ENCODE measurements at places on chromosomes 6 and 20.

- no peak for DNase-seq
These were observed 840.0 kb downstream of the FRK start for GRCh38 chr6:115220551-115221159.

DNA sequence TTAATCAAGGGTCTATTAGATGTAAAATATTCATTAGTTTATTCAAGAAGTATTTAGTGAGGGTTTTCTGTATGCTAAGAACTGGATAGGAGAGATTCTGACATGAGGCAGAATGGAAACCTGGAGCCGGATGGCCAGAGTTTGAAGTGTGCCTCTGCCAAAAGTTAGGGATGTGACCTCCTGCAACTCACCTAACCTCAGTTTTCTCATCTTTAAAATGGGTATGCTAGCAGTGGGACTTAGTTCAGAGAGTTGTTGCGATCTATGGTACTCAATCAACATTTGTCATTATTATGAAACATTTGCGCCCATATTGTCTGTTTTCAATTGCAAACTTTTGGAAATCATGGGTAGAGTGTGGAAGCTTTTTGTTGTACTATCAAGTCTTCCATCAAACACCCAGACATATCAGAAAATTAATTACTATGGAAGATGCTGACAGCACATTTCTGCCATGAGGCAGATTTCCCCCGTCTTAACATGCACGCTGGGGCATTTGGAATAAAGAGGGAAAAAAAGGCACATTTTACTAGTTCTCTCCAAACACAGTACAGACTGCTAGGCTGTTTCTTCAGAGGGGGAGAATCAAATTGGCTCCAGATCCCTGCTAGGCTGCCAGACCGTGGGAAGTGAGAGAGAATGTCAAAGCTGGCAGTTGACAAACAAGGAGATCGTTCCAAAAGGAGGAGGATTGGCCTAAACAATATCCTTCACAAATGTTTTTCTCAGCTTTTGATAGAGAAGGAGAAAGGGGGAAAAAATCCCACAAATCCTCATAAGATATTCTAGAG lies 205.3 kb upstream of the TSHZ2 start:
- no peak for DNase-seq

DNA sequence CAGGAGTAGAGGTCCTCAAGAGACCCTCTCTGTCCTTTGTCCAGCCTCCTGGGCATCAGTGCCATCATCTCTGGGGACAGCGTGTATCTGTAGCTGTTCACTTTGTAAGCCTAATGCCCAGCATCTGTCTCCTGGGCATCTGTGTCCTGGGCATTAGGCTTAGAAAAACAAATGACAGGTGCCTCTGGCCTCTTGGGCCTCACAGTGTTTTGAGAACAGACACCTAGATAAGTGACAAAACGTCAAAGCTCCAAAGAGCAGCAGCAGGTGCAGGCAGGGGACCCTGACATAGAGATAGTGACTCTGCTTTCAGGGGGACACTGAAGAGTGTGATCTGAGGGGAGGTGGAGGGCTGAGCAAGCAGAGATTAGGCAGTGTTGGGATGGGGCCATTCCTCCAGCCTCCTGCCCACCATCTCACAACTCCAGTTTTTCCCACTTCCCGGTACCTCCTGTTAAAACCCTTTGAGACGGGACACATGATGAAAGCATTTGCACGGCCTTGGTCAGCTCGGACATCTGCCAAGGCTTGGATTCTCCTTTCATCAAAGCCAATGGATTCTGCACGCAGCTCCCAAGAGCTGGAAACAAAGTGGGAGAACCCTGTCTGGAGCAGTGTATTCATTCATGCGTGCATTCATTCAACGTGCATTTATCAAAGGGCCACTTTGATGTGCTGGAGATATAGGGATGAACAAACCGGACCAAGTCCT lies 55.5 kb upstream of the CD93 start:
- DNase-seq, result no peak

GRCh38 chr20:38725931-38726803 lies 1.9 kb downstream of the SLC32A1 start:
- peak; percentile 41 for DNase-seq

GRCh38 chr6:87436435-87436834 lies 28.7 kb downstream of the CFAP206 start:
- peak; percentile 76 for DNase-seq

GRCh38 chr6:149277621-149278020 lies 39.9 kb upstream of the TAB2 start:
- DNase-seq, result no peak

GRCh38 chr6:26217714-26218075 lies 130.5 kb downstream of the HFE start:
- peak; percentile 41 for DNase-seq

GRCh38 chr6:138689849-138690248 lies 83.7 kb upstream of the CCDC28A start:
- DNase-seq, result no peak

DNA sequence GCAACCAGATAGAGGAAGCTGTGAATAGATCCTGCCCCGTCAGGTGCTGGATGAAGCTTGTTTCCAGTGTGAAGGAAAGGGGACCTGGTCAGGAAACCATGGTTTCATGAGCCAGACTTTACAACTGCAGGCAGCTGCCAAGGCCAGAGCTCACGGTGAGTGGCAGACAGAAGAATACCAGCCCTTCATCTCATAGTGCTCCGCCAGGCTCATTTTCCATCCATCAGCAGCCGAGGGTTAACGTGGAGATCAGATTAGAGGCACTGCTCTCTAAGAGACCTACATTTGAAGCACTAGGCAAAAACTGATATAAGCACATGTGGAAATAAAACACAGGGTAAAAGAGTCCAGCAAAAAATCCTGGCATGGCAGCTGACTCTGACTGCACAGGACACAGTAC lies 172.4 kb downstream of the CD24 start:
- no peak for DNase-seq

GRCh38 chr20:48541581-48542071 lies 286.2 kb downstream of the PREX1 start:
- no peak for DNase-seq

- DNase-seq, result no peak
These were observed 477.7 kb downstream of the BTBD3 start for GRCh38 chr20:12395353-12395752.

- peak; percentile 82 for DNase-seq
These were observed 17.5 kb downstream of the PTK7 start for GRCh38 chr6:43093436-43094289.

GRCh38 chr6:43840490-43841218 lies 70.6 kb downstream of the VEGFA start:
- no peak for DNase-seq

DNA sequence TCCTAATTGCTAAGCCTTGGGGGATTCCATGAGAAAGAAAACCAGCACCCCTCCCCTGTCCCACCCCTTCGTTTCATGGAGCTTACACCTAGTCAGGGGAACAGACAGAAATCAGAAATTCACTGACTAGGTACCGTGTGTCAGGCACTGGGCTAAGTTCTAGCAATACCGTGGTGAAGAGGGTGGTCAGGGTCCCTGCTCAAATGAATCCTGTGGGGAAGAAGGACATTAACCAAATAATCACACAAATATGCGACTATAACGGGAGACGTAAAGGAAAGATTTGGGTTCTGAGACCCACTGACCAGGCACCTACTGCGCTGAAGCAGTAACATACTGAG lies 65.1 kb upstream of the TOP1 start:
- DNase-seq, result no peak

GRCh38 chr6:159416891-159417560 lies 247.8 kb downstream of the FNDC1 start:
- no peak for DNase-seq

DNA sequence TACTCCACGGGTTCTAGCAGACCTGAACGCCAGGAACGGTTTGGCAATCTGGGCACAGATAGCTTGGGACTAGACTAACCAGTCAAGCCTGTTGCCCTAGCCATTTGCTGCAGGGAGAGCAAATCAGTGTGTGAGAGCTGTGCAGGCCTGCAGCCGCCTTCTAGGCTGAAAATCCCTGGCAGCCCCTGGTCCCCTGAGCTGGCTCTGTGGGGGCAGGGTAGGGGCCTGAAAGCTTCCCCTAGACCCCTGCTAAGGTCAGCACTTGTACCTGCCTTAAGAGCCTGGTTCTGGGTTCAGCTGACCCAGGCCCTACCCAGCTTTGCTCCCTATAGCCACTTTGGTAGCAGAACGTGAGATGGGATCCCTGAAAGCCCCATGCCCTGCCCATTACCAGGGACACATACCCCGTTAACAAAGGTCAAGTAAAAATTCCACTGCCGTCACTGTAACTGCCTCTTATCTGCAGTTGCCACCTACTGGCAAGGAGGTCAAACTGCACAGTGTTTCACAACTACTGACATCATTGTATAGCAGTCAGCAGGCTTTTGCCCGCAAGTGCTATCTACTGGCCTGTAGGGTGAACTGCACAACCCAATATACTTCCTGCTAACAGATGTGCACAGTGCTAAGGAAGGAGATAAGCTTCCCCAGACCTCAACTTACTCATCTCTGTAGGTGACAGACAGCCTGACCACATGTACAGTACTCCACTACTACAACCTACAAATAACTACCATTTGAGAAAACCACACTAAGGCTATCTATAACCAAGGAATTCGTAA lies 95.1 kb upstream of the OLIG3 start:
- peak; percentile 22 for DNase-seq

DNA sequence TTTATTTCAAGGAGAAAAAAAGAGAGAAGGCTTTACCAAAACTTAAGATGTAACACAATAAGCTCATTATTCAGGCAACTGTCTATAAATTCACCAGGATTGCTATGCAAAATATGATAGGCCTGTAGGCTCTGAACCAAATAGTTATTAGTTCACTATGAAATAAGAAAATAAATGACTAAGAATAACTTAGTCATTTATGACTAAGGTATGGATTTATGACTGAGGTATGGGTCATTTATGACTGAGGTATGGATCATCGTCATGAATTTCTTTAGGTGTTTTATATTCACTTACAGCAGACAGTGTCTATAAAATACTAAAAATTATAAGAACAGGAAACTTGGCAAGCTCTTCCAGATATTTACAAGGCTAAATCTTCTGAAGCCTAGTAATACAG lies 52.1 kb upstream of the SNX9 start:
- DNase-seq, result peak; percentile 66

DNA sequence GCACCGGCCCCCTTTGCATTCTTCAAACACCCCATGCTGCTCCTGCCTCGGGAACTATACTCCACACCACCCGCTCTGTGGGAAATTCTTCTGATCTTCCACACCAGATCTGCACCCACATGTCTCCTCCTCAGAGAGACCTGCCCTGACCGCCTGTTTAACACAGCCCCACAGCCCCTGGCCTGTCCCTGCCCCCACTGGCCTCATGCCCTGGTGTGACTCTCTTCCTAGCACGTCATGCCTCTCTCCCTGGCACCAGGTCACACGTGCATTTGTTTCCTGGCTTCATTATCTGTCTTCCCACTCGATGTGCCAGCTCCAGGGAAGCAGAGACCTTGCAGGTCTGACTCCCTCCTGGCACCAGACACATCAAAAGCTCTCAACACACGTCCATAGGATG lies 79.6 kb downstream of the ANKRD60 start:
- no peak for DNase-seq

- no peak for DNase-seq
These were observed 383.7 kb upstream of the CDH4 start for GRCh38 chr20:60868316-60868891.

DNA sequence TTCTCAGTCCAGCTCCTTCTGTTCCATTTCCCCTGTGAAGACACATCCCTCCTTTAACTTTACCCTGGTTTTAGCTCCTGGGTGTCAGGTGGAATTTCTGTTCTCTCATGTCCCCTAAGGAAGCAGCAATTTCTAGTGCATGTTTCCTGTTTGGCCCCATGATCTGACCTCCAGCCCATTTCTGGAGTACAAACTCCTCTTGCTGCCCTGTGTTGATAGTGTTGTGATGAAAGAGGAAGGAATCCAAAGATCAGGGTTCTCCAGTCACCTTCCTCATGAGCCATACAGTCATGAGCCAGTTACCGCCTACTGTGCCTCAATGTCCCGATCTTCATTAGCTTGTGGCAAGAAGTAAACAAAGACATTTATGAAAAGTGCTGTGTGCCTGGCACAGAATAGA lies 97.4 kb downstream of the PHACTR1 start:
- DNase-seq, result no peak

DNA sequence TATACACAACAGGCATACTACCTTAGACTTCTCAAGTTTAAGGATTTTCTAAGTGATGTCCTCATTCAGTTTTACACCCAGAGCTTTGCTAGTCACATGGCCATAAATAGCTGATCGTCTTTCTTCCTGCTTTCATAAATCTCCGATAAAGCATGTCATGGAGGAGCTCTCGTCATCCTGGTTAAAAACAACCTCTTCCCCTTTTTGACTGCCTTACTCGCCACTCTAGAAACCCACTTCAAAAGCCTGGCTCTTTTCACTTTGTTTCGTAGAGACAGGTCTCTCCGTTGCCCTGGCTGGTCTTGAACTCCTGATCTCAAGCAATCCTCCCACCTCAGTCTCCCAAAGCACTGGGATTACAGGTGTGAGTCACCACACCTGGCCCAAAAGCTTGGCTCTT lies 67.0 kb upstream of the SMIM29 start:
- DNase-seq, result no peak

- DNase-seq, result peak; percentile 91
These were observed 217.1 kb downstream of the PRL start for GRCh38 chr6:22079783-22080182.

DNA sequence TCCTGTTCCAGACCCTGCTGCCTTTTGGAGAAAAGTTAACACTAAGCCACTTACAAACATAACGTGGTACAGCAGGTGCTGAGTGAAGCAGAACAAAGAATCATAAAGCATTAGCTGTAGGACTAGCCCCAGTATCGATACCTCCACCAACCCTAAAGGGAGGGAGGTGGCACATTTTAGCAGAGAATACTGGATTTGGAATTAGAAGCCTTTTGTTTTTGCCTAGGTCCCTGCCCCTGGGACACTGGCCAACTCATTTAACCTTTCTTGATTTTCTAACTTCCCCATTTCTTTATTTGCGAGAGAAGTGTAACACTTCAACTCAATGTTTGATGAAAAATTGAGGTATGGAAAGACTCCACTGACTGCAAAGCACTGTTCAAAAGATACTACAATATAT lies 93.5 kb downstream of the B3GAT2 start:
- no peak for DNase-seq

- DNase-seq, result no peak
These were observed 10.8 kb downstream of the MOXD1 start for GRCh38 chr6:132390451-132390850.

DNA sequence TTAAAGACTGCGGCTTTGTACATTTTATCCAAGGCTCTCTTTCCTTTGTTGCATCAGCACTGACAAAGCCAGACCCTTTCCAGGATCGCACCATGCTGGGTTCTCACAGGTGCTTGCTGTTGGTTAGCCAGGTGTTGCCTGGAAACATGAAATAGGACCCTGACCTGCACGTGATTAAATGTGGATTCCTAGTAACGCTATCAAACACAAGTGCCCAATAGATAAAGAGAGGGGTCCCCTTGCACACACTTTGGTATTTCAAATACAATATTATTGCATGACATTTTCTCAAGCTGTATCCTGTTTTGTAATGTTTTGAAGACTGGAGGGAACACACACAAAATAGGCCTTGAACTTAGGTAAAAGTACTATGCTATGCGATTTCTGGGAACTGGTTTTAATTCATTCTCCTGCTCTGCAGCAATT lies 73.3 kb downstream of the AKAP12 start:
- DNase-seq, result no peak
